ENCODE measurements at places on chromosomes 16 and 17. TPM values are rescaled to one million over a fixed set of nuclear protein-coding genes. Genes with fewer than 3 reads are reported as not detected.

Gene ABCC11
- under 0.01 TPM for total RNA-seq

Gene FBXO39
- 0.32 TPM for total RNA-seq

Gene DHRS7C
- not detected for total RNA-seq

Gene KRT33A
- total RNA-seq, result not detected

GRCh38 chr17:61583242-61583641 lies 7.8 kb downstream of the NACA2 start:
- DNase-seq, result peak; percentile 68

- DNase-seq, result no peak
Observed at GRCh38 chr17:77425348-77425747, 284.6 kb downstream of the SEC14L1 start.

DNA sequence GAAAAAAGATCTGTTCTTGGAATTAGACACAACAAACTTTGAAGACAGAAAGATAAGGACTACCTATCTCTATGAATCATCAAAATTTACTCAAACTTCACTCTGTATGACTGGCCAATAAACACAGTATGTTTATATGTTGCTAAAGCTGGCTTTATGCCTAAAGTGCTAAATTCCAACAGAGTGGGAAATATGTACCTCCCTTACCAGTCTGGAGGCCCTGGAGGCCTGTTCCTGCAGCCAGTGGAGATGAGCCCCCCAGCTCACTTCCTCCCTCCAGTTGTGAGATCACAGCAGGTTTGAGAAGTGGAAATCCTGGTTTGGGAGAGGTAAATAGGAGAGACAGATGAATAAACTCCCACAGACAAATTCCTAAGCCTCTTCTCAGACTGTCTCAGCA lies 9.0 kb downstream of the ZNF23 start:
- peak; percentile 74 for DNase-seq

DNA sequence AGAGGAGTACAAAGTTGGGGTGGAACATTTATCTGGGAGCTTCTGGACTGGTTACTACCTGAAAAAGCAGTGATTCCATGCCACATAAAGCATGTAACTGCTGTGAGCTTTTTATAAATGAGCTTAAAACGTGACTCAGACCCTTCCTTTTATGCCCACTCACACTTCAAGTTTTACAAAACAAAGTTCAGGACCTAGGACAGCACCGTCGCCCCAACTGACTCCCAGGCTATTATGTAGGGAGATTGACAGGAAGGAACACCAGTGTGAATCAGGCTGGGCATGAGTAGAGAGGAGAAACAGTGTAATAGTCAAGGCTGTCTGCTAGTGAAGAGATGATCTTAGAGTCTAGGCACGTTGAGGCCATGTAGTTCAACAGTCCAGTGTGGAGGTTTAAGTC lies 91.6 kb upstream of the DNAH9 start:
- DNase-seq, result no peak

GRCh38 chr16:85720302-85720637 lies 30.6 kb downstream of the C16orf74 start:
- no peak for DNase-seq

DNA sequence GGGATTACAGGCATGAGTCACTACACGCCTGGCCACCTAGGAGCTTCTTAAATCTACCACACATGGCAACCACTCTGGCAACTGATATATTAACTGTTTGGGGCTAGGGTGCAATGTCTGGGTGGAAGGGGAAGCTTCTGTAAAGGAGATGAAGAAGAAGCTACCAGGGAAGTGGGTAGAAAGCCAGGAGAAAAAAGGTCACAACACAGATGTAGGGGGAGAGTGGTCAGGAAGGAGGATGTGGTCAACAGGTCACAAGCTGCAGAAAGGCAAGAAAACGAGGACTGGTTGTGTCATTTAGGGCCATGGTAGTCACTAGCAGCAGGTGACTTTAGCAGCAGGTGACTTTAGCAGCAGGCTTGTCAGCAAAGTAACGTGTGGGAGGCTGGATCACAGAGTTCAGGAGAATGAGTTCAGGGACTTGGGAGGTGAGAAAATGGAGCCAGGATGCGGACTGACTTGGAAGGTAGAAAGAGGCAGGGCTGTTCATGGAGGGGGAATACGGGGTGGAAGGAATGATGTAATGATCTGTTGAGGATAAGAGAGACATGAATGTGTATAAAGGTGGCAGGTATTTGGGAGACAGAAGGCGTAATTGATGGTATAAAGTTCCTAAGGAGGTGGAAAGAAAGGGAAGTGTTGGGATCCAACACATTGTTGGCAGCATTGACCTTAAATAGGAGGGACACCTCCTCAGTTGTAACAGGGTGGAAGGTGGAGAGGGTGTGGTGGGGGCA lies 16.3 kb upstream of the WFIKKN2 start:
- no peak for DNase-seq

Gene CLDN6
- not detected for total RNA-seq

DNA sequence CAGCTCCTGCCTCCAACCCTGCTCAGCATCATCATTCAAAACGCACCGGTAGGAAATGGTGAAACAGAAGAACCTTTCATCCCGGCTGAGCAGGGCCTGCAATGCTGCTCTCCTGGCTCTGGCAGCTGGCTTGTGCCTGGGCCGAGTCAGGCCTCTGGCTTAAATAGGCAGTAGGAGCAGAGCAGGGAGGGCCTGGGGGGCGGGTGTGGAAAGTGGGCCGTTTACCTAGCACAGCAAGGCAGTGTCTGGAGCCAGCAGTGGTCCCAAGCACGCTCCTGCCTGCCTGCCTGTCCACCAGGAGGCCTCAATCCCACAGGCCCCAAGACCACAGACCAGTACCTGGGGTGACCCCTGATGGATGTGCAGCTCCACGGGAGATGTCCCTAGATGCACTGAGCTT lies 59.3 kb downstream of the SMPD3 start:
- DNase-seq, result no peak

DNA sequence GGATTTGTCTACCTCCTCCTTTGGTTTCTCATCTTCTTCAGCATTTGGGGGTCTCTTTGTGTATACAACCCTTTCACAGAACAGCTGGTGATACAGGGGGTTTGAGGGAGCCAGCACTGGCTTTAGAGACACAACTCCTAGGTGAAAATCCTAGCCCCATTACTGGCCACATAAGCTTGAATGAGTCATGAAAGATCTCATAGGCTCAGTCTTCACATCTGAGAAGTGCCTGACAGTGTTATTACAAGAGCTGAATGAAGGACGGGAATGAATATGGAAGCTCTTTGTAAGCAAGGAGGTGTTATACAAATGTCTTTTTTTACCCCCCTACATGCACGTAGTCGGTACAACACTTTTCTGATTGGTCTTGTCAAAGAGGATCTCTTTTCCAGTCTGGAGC lies 1.7 kb upstream of the B4GALNT2 start:
- DNase-seq, result no peak

GRCh38 chr17:73986641-73987177 lies 216.8 kb upstream of the RPL38 start:
- DNase-seq, result no peak

DNA sequence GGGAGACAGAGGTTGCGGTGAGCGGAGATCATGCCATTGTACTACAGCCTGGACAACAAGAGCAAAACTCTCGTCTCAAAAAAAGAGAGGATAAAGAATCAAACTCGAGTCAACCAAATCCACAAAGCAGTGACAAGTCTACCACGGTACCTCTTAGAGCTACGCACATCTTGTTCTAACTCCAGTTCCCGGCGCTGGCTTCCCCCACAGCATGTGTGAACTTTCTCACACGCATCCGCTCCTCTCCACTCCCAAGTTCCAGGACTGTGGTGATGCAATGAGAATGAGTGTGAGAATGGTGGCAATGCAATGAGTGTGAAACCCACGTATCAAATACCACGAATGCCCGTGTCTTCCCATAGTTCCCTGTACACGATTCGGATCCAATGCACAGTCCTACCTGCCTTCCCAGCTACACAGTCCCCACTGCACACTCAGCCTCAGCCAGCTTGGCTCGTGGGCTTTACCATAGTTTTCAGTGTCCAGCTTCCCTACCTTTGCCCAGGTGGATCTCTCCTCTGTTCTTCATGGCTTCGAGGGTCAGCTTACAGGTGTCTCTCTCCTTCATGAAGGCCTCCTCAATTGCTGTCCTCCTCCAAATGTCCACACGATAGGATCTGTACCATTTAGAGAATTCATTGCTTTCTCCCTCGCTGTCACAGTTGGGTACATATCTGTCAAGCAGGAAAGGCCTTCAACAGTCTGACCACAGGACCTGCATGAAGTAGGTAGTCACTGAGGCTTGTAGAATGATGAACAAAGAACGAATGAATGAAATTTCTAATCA lies 9.2 kb upstream of the P2RX5 start:
- DNase-seq, result no peak

DNA sequence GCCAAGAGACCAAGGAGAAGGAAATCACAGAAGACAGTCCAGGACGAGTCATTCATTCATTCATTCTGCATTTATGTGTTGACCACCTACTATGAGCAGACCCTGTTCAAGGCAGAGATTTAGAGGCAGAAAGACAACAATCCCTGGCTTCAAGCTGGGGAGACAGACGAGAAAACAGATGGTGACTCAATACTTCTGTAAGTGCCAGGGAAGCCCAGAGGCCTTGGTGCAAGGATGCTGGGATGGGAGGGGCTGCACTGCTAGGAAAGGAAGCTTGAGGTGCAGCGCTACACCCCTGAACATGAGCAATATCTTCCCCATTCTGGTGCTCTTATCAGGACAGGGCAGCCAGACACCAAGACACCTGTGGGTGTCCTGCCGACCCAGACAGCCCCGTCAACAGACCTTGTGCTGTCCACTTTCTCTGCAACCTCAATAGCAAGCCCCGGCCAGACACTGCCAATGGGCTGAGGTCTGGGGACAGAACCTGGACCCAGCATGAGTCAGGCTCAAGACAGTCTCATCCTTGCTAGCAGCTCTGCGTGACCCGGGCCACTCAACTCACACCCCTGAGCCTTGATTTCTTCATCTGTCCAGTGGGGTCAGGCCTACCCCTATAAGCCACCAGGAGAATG lies 163.5 kb downstream of the COPRS start:
- DNase-seq, result peak; percentile 25

- no peak for DNase-seq
Observed at GRCh38 chr17:4497101-4497824, 1.4 kb upstream of the SPNS2 start.

Gene MYH13
- not detected for total RNA-seq

DNA sequence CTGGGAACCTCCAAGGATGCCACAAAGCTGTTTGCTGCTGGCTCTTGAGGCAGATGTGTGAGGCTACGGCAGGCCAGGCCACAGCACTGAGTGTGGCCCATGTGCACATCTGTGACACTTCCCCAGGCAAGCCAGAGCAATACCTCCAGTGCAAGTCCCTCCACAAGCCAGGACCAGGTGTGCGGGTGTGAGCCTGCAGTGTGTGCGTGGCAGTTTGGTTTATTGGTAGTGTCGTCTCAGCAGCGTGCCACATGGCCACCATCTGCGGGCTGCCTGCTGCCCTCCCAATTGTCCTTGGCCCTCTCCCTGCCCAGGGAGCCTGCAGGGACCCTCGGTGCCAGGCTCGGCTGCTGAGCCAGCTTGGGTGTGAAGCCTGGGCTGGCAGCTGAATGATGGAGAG lies 9.9 kb upstream of the SREBF1 start:
- DNase-seq, result no peak

- DNase-seq, result no peak
Observed at GRCh38 chr16:27174007-27174406, 29.3 kb upstream of the KDM8 start.

Gene RILP
- 9.1 TPM for total RNA-seq

DNA sequence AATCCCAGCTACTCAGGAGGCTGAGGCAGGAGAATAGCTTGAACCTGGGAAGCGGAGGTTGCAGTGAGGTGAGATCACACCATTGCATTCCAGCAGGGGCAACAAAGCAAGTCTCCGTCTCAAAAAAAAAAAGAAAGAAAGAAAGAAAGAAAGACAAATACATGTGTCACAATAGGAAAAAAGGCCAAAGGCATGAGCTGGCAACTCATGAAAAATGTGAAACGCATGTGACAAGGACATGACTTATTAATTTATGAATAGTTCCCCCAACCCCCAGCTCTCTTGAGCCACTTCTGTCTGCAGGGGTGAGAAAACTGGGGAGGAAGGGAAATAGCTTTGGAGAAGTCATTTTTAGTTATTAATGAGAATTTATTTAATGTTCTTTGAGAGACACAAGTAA lies 120.6 kb downstream of the AIPL1 start:
- DNase-seq, result no peak

Gene NPIPA8
- 0.32 TPM for total RNA-seq

GRCh38 chr16:54521327-54521726 lies 234.7 kb upstream of the IRX3 start:
- DNase-seq, result no peak

- DNase-seq, result no peak
Observed at GRCh38 chr17:65533056-65533745, 28.2 kb downstream of the AXIN2 start.

DNA sequence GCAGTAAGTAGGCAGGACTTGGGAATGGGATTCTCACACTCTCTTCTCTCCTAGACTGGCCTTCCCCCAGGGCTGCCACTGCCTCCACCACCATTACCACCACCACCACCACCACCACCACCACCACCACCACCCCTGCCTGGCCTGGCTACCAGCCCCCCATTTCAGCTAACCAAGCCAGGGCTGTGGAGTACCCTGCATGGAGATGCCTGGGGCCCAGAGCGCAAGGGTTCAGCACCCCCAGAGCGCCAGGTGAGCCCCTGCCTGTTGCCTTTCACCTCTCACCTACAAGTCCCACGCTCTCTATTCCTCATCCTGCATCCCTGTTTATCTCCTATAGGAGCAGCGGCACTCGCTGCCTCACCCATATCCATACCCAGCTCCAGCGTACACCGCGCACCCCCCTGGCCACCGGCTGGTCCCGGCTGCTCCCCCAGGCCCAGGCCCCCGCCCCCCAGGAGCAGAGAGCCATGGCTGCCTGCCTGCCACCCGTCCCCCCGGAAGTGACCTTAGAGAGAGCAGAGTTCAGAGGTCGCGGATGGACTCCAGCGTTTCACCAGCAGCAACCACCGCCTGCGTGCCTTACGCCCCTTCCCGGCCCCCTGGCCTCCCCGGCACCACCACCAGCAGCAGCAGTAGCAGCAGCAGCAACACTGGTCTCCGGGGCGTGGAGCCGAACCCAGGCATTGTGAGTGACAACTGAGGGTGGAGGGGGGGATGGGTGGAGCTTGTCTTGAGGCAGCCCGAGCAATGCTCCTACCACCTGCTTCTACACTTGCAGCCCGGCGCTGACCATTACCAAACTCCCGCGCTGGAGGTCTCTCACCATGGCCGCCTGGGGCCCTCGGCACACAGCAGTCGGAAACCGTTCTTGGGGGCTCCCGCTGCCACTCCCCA lies 7.9 kb upstream of the TMEM88 start:
- DNase-seq, result no peak

Gene HOXB5
- total RNA-seq, result 0.32 TPM

Gene C16orf90
- not detected for total RNA-seq

DNA sequence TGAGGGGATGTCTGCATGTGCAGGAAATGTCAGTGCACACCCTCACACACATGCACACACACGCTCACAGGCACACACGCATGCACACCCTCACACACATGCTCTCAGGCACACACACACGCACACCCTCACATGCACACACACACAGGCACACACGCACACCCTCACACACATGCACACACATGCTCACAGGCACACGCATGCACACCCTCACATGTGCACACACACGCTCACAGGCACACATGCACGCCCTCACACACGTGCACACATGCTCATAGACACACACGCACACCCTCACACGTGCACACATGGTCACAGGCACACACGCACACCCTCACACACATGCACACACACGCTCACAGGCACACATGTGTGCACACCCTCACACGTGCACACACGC lies 77.6 kb upstream of the ZNF469 start:
- DNase-seq, result no peak
